EL (cell line): ENCODE measurements at places on chromosomes 4 and X.
A peak's percentile ranks its signal among the peaks of the same experiment; 100 is the strongest.

DNA sequence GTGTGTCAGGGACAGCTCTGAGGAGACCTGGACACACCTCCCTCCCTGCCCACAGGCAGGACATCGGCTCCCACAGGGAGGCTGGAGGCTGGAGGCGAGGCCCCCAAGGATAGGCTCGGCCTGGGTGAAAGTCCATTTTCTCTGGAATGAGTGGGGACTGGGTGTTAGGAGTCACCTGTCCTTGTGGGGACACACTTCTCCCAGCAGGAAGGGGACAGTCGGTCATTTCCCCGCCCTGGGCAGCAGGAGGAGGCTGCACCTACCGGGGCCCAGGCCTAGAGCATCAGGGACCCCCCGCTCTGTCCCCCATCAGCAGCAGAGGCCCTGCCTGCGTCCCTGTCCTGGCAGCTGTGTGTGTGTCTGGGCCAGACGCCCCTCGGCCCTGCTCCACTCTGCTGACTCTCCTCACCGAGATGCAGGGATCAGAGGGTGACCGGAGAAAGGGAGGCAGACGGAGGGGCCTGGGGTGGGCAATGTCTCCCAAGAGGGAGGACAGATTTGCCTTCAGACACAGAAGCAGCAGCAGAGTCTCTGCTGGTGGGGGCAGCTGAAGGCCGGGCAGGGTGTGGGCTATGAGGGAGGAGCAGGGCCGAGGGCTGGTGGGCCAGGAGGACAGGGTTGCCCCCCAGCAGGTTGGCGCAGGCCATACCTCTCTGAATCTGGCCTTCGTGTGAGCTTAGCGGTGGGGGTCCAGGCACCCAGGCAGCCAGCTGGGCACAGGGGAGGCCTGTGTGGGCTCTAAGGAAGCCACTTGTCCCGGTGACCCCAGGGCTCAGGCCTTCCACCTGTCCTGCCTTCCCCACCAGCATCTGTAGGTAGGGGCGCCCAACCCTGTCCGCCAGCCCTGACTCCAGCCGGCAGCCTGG lies 125.7 kb upstream of the NKX1-1 start:
- no peak for DNase-seq

- no peak for DNase-seq
Observed at GRCh38 chr4:178271386-178271785, 829.1 kb upstream of the AGA start.

DNA sequence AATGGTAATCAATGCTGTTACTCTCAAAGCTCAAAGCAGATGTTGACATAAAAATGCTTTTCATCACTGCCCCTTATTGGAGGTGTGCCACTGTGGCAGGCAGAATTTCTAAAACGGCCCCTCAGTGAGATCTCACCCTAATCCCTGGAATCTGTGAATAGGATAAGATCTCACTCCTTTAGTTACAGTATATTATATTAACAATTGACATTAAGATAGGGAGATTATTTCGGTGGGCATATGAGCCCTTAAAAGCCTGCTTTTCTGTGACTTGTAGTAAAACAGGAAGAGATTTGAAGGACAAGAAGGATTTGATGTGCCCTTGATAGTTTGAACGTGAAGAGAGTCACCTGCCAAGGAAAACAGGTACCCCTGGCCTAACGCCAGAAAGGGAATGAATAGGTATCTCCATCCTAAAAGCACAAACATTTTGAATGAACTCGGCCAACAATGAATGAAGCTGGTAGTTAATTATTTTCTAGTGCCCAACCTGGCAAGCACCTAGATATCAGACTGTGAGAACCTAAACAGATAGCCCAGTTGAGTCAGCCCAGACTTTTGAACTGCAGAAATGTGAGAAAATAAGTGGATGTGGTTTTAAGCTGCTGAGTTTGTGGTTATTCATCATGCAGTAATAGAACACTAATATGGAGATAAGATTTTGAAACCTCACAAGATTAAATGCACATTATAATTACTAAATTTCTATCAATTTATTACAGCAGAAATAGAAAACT lies 881.6 kb downstream of the PCDH18 start:
- DNase-seq: peak; percentile 31

GRCh38 chr4:112386071-112386470 lies 88.9 kb downstream of the ALPK1 start:
- DNase-seq: no peak

GRCh38 chr4:13289391-13289790 lies 194.7 kb downstream of the RAB28 start:
- peak; percentile 69 for DNase-seq

- peak; percentile 68 for DNase-seq
Observed at GRCh38 chr4:3765271-3766035, 732 bp upstream of the ADRA2C start.

DNA sequence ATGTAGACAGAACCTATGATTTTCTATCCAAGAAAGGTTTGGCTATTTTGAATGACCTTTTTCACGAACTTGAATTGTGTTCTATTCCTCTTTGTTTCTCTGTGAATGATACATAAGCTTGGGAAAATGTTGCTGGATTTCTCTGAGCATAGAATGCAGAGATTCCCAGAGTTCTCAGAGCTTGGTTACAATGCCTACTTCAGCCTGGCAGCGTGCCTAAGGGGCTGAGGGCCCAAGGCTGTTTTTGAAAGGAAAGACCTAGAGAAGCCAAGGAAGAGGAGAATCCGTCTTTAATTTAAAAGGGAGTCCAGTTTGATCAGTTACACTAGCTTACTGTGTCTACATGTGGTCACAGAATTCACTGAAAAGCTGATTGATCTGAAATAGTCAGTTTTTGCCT lies 55.3 kb upstream of the CXorf51B start:
- DNase-seq: no peak

DNA sequence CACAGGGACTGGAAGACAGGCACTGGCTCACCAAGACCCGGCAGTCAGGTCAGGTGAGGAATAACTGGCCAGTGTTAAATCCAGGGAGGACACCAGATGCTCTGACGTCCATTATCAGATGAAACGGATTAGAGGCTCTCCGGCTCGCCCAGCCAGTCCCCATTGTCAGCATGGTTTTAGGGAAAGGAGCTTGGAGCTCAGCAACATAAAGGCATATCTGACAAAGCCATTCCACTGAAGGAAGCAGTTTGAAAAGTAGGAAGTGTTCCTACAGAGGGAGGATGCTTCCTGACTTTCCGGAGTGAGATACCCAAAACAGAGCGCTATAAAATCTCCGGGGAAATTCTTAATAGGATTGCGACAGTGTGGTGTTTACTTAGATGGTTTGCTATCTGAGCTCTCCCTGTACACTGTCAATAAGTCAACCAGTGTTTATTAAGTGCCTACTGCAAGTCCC lies 14.8 kb downstream of the NDNF start:
- no peak for DNase-seq

DNA sequence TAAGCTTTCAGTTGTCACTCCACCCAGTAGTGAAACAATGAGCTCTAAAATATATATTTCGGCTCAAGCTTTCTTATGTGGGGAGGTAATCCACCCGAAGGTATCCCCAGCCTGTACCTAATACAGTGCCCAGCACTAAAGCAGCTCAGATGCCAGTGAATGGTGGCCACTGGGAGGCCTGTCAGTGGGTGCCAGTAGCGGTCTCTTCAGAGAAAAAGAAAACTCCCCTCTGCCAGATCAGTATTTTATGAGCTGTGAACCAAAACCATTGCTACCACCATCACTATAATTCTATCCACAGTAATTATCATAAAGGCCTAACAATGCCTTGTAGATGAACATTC lies 835 bp upstream of the NFKB1 start:
- DNase-seq: peak; percentile 14

DNA sequence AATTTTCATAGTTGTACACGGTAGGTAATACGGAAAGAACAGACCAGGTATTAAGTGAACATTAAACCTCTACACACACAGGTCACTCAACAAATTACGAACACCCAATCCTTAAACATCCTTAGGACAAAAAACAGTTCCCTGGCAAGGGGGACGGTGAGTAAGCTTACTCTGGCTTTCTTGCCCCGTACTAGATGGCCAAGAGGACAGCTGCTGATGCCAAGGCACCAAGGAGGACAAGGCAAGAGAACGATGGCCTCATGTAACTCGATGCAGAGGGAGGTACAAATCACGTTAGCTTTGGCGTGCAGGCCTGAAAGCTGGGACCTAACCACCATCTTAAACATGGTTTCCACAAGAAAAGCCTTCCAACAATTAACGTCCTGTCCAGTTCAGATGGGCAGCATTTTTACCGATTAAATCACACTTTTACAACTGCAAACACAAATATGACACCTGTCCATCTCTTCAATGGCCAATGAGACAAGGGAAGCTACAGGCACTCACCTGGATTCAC lies 23.7 kb downstream of the FAT1 start:
- DNase-seq: no peak

GRCh38 chr4:73872316-73873108 lies 3.3 kb downstream of the CXCL1 start:
- DNase-seq: no peak

DNA sequence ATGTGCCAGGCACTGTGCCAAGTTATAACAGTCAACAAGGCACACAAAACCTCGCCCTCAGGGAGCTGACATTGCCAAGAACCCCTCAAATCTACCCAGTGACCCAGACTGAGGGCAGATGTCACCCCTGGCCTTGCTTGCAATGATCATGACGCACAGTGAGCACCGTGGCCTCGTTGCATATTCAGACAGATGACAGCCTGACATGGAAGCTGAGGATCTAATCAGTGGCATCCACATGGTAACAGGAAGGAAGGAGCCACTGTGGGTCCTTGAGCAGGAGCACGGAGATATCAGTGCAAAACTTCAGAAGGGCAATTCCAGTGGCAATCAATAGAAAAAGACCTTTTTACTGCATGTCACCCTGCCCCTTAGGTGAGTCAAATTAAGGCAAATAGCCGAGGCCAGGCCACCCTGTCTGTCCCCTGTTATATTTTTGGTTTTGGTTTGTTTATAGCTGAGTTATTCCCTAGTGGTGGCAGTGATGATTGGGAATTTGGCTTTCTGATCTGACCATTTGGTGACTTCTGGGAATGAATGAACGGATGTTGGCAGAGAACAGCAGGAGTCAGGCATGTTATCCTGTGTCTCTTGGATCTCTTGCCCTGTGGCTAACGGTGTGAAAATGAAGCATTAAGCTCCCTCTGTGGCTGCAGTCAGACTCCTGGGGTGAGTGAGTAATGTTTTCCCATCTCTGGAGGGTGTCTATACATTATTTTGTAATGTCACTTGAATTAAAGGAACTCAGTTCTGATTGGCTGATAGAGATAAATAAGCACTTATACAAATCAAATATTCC lies 20.4 kb downstream of the WDR13 start:
- DNase-seq: no peak

DNA sequence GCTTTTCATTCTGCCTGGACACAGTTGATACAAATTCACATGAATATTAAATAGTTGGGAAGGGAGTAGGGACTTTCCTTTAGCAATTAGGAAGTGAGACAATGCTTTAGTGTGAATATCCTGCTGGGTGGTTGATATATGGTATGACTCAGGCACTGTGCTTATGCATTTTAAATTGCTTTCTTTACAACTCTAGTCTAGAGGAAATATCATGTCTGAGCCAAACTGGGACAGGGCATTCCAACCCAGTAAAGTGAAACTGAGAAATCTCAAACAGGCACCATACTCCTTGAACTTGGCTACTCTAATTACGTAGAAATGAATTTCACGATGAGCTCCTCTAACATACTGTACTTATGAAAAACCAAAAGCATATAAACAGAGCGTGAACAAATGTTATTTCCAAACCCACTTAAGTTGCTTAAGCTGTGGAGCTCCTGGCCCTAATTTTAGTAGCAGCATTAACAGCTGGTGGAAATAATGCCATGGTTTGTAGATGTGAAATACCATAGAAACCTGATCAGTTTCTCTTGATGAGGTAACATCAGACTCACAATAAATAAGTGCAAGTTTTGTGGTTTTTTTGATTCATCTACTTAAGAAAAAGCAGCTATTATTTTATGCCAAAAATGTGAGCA lies 242.9 kb upstream of the GK2 start:
- DNase-seq: peak; percentile 7

DNA sequence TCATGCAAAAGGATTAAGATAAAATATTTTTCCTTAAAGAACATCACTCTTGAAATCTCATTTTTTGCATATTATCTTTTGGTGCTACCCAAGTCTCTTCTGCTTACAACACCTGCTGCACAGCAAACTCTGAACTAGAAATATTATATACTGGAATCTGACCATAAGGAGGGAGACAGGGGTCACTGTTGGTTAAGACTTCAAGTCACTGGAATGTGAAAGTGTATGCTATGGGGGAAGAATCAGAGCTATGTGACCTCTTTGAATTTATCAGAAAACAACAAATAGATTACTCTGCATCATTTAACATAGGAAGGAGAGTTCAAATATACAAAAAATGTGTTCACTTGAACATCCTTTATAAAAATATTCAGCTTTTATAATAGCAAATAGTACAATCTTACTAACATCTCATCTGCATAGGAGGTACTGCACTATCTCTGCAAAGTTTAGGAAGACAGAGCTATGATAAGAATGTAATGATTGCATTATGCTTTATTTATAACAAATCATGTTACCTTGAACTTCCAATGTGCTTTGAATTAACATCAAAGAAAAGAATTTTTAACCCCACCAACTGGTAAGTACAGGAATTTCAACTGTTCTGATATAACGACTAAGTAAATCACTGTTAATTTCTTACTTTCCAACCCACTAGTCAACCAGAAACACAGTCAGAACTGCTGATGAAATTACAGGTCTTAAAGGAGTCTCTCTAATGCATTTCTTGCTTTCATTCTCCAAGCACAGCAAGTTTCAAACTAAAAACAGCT lies 69.8 kb downstream of the ZNF827 start:
- no peak for DNase-seq

GRCh38 chr4:101160792-101161592 lies 186.3 kb downstream of the PPP3CA start:
- DNase-seq: no peak

DNA sequence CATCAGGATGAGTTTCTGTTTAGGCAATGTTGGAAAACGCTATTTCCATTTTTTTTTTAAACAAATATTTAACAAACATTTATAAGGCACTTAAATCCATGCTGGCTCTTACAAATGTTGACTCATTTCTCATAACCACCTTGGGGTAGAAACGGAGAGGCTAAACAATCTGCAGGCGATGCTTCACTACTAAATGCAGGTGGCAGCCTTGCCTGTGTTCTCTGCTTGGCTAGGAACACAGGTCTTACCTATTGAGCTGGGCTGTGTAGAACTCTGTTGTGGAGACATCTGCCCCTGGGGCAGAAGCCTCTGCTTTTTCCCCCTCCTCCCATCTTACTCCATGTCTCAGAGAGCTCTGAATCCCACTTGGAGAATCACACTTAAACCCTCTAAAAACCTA lies 1.4 kb upstream of the CXCL1 start:
- no peak for DNase-seq
